Stimulated activated CD8-positive, alpha-beta memory T cell treated with anti-CD3 and anti-CD28 coated beads, Interleukin-4, amount 100 ng/mL, for 1 hour (primary cell): ENCODE measurements at places on chromosomes 5 and 9.

DNA sequence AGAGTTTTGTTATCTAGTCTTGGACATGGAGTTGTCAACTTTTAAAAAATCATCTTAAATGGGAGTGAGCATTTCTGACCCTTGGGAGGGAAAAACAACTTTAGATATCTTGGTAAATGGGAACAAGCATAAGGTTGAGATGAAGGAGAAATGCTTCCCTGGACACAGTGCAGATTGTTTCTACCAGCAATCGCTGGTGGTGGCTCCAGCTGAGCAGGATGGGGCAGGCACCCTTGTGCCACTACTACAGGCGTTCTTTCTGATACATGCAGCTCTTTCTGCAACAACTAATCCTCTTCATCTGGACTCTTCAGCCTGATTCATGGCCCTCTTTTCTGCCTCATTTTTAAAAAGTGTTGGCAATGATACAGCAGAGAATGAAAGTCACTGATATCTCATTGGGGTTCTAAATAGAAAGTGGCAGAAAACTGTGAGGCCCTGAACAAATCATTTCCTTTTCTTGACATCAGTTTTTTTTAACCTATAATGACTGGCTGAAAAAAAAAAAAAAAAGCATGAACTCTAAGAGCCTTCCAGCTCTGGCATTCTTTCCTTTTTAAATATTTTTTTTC lies 409.4 kb upstream of the PTGER4 start:
- DNase-seq: no peak

DNA sequence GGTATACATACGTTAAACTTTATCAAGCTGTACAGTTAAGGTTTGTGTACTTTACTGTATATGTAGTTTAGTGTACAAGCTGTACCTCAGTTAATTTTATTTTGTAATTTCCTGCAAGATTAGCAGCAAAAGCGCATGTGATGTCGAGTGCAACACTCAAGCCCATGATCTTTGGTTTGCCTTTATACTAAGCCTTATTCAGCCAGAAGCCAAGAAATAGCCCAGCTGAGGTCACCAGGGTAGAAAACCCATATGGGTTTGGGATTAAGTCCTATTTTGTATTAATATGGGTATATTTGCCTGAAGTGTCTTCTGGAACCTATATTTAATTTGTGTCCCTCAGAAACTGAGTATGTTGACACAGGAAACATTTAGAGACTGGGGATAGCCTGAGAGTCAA lies 59.3 kb downstream of the ZFAND5 start:
- no peak for DNase-seq

- no peak for DNase-seq
These were observed 253.9 kb upstream of the RGMB start for GRCh38 chr5:98519571-98519970.

DNA sequence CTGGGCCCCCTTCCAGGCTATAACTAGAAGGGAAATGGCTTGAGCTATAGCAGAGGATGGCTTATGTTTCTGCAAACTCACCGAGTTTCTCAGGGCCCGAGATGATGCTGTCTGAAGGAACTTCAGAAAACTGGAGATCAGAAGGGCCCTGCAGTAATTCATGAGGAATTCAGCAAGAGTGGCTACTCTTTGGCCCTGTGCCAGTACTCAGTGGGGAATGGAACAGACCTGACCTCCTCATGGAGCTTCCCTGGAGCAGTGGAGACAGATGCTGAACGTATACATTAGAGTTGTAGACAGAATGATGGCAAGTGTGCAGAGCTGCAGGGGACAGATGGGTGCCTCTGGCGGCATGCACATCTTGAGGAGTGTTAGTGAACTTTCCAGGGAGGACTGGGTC lies 17.3 kb upstream of the SMIM32 start:
- no peak for DNase-seq

DNA sequence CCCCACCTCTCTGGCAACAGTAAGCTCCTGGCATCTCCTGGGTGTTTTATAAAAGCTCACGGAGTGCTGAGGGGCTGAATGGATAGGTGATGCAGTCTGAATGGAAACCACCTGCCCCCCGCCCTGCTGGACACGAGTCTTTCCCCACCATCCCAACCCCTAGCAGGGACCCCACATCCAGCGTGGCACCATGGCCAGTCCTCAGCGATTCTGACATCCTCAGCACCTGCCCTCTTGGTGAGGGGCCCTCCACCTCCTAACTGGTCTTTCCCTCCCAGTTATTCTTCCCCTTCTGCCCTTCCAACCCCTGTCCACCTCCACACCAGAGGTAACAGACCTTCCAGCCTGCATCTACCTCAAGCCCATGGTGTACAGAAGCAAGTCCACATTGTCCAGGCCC lies 38.7 kb upstream of the GABBR2 start:
- DNase-seq: no peak

DNA sequence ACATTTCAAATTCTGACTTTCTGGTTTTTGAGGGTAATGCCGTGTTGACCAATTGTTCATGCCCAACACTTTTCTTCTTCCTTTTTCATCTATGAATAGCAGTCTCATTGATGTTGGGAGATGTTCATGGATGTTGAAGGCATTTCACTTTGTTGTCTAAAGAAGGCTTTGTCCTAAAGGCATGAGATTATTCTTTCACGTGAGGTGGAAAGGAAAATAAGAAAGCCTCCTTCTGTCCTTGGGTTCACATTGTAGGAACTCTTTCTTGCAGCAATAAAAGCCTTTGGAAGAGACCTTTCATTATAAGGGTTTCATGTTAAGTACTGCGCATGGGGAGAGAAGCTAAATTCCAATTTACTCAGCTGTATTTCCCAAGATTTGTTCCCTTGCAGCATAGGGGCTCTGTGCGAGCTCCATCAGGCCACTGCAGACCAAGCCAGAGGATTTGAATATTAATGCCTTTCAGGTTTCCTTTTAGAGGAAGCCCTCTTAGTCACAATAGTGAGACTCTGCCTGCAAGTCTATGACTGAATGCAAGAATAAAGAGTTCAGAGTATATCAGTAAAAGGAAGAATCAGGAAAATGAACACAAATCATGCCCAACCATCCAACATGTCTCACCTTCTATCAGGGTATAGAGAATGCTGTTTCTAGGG lies 274.6 kb downstream of the TMEM38B start:
- DNase-seq: no peak

GRCh38 chr9:116377179-116377798 lies 223.7 kb downstream of the PAPPA start:
- DNase-seq: no peak

- no peak for DNase-seq
These were observed 31.3 kb upstream of the SMU1 start for GRCh38 chr9:33107762-33108161.

- DNase-seq: no peak
These were observed 18.5 kb downstream of the PAEP start for GRCh38 chr9:135579889-135580660.

GRCh38 chr5:124649491-124650146 lies 96.8 kb downstream of the ZNF608 start:
- peak; percentile 36 for DNase-seq

GRCh38 chr9:128203707-128204551 lies 750 bp downstream of the DNM1 start:
- no peak for DNase-seq

- no peak for DNase-seq
These were observed 7.1 kb downstream of the PLCXD3 start for GRCh38 chr5:41503310-41503709.

DNA sequence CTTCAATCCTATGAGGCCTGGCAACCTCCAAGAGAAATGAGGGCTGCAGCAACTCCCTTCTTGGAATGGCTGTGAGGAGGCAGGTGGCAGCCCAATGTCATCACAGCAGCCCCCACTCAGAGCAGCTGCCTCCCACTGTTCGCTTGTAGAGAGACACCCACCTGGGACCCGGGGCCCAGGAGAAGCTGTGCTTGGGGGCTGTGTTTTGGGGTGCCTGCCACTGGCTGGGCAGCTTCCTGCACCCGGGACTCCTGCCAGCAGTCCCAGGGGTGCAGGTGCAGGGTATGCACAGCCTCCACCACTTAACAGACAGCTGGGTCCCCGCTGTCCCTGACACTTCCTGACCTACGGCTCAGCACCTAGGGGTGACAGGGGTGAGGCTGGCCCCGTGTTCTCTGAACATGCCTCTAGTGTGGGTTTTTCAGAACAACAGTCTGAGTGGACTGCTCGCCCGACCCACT lies 26.2 kb downstream of the NIPAL4 start:
- DNase-seq: no peak

GRCh38 chr9:115133649-115134048 lies 15.7 kb upstream of the TNC start:
- no peak for DNase-seq

DNA sequence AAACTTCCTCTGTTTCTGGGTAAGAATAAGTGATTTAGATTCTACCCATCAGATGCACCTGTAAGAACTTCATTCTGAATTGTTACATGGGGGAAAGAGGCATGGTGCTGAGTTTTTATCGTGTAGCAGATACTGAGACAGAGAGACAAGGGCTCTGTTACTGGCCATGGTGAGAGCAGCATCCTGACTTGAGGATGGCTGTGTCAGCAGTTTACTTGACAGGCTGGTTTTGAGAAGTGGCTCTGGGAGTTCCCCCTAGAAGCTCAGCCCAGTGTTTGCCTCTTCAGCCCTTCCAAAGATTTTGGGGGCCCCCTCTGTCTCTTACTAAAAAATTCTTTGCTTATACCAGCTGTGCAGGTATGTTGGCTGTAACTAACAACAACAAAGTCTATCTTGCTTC lies 510.5 kb downstream of the LRRC70 start:
- no peak for DNase-seq

DNA sequence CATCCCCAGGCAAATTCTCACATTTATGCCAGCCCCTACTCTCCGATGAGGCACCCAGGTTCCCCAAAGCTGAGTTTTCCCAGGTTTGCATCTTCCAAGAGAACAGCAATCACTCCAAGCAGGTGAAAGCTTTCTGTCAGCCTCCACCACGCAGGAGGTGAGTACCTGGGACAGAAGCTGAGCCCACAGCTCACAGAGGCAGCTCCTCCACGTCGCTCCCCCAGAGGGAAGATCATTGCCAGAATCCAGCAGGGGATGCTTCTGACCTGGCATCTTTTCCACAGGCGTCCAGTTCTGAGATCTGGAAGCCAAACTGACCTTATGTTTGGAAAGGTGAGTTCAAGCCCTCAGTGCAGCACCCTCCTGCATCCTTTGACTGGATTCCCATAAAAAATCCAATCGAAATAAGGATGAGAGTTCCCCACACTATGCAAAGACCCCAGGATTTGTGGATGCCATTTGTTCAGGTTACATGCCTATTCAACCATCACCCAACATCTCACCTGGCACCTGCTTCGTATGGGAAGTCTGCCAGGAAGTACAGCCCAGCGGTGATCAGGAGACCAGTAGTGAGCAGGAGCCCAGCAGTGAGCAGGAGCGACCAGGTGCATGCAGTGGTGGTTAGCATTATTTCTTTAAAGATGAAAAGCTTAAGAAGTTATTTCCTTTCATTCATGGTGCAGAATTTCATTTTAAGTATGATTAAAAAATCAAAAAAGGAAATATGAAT lies 47.4 kb upstream of the OLFM1 start:
- DNase-seq: no peak

DNA sequence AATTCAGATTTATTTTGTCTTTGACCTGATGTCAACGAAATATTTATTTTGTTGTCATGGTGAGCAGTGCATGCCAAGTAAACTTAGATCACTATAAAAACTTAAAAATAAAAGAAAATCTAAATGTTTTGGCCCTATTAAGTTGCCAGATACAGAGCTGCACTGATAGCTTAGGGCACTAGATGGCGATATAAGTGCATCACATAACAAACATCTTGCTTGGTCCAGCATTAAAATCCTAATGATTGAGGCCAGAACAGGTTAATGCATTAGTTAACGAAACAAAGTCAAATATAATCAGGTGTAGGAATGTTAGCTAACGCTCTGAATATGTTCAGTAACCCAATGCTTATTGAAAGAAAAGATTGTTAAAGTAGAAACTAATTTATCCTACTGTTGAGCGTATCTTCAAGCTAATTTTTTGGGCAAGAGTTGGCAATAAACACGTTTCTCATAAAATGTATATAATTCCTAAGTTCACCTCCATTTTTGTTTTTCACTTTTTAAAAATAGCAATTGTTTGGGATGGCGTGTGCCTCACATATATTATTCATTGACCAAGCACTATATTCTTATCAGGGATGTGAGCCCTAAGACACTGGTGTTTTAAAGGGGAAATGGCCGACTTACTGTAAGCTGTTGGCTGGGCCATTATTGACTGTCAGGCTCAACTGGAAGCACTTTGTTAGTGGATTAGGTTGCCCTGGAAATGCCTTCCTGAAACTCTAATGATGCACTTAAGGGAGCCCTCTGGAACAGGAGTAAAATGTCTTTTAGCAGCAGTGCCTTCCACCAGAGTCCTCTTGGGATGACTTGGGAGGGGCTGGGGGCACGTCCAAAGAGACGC lies 33.3 kb downstream of the KCTD16 start:
- DNase-seq: no peak

DNA sequence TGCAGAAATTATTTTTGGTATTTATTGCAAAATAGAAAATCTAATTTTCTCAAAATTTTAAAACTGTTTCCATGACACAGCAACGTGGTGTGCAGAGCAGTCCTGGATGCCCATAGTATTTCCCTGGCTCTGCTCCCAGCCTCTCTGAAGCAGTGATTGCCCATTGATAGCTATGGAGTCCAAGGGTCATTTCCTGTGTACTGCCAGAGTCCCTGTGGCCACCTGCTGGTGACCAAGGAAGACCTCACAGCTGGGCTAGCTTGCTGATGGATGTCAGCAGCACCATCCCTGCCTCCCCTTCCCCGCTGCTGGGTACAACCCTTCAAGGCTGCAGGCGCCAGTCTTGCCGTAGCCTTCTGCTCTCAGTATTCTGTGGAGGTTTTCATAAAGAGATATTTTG lies 184.1 kb downstream of the DIRAS2 start:
- no peak for DNase-seq

DNA sequence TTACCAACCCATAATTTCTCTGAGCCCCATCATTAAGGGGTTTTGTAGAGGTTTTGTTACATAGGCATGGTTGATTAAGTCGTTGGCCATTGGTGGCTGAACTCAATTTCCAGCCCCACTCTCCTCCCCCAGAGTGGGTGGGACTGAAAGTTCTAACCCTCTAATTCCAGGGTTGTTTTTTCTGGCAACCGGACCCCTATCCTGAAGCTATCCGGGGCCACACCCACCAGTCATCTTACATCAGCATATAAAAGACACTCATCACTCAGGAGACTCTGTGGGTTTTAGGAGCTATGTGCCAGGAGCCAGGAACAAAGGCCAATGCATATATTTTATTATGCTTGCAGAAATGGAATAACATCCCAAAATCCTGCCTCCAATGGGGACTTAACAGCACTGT lies 186.0 kb downstream of the NXNL2 start:
- DNase-seq: no peak

- no peak for DNase-seq
These were observed 9.4 kb downstream of the GDA start for GRCh38 chr9:72158680-72159079.

- DNase-seq: no peak
These were observed 5.3 kb downstream of the ATOSB start for GRCh38 chr9:35110327-35110761.
